H4 (cell line): ENCODE measurements at places on chromosomes 11 and 22. TPM values are rescaled to one million over a fixed set of nuclear protein-coding genes. Genes with fewer than 3 reads are reported as not detected.

GAL gene
- not detected in 2 replicates for total RNA-seq

NRXN2 gene
- total RNA-seq = 0.17 and 0.35 TPM in 2 replicates

CARD10 gene
- 2.8 and 3.9 TPM in 2 replicates for total RNA-seq

- DNase-seq = no peak
Measured at GRCh38 chr11:70506986-70507385, 108.7 kb downstream of the CTTN start.

- no peak for DNase-seq
Measured at GRCh38 chr11:63488789-63489188, 2.2 kb downstream of the PLAAT5 start.

GRCh38 chr11:105696000-105696399 lies 86.1 kb downstream of the GRIA4 start:
- no peak for DNase-seq
